ENCODE measurements at places on chromosomes 11 and 22. TPM values are rescaled to one million over a fixed set of nuclear protein-coding genes. Genes with fewer than 3 reads are reported as not detected.
A peak's percentile ranks its signal among the peaks of the same experiment; 100 is the strongest.

DNA sequence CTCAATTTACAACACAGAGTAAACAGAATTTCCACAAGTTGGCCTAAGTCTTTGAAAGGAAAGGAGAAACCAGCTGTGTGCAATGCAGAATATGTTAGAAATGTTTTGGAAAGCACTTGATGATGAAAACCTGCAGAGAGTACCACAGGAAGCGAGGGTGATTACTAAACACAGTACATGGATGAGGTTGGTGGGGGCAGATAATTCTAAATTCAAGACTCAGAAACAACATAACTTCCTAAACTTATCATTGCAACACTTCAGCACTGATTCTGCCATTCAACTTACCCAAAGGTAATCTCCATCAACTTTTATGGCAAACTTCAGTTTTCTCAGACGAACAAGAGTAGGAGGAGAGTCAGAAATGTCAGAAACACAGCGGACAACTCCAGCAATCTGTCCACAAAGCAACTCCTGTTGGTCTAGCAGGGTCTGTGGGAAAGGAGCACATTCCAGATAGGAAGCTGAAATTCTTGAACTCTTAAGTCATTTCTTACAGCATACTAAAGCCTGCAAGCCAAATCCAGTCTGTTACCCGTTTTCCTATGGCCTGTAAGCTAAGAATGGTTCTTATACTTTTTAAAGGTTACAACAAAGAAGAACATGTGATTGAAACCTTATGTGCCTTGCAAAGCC lies 6.8 kb downstream of the HPS4 start:
- peak; percentile 91 for DNase-seq
- H3K36me3 ChIP-seq: peaks cover 4% of the 10 kb centered on the region
- H3K27ac ChIP-seq: peak overlapping the region; percentile 78
- H3K4me1 ChIP-seq: peaks cover 39% of the 10 kb centered on the region
- peak overlapping the region; percentile 40 for H3K4me3 ChIP-seq
- H3K27me3 ChIP-seq: no peaks in the 10 kb centered on the region

GRCh38 chr11:73048446-73048845 lies 93.7 kb downstream of the FCHSD2 start:
- H3K36me3 ChIP-seq: no peaks in the 10 kb centered on the region
- H3K4me1 ChIP-seq: no peaks in the 10 kb centered on the region
- H3K27me3 ChIP-seq: no peaks in the 10 kb centered on the region

DNA sequence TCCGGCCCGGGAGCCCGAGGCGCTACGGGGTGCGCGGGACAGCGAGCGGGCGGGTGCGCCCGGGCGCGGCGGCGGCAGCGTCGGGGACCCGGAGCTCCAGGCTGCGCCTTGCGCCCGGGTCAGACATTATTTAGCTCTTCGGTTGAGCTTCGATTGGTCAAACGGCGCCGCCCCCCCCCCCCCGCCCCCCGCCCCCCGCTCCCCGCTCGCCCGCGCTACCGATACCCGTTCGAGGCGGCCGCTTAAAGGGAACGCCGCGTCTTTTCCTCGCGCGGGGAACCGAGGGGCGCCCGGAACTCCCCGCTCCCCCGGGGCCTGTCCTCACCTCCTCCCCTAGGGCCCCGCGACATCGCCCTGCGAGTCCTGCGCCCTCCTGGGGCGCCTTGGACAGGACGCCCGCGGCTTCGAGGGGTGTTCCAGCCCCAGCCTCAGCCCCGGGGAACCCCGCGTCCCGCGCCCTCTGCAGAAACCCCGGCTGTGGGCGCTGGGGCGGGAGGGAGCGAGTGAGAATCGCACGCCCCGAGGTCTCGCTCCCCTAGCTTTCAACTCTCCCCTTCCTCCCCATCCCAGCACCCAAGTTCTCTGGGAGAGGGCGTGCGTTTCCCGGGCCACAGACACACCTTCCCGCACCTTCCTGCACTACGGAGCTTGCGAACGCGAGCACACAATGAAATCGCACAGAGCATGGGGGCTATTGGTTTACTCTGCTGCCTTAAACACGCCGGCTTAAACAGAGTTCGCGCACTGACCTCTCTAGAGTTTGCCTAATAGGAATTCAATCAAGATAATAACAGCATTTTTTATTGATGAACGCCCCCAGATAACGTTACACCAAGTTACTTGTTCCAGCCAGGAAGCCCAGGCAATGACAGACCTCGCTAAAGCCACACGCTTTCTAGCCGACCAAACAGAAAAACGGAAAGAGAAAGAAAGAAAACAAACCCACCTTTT lies at the start of gene BDNF:
TSS of gene BDNF (minus strand) at position 105 of the 951 bp plus-strand sequence. CDS start 41,891 bp downstream, outside the sequence.
- no peaks in the 10 kb centered on the region for H3K36me3 ChIP-seq
- DNase-seq: no peak
- peak within 1 kb of the TSS; percentile 97 for H3K4me3 ChIP-seq
- H3K27ac ChIP-seq: peak within 1 kb of the TSS; percentile 94

The DGKZ gene
- total RNA-seq: 59.3 TPM

The TNNT3 gene
- not detected for total RNA-seq

DNA sequence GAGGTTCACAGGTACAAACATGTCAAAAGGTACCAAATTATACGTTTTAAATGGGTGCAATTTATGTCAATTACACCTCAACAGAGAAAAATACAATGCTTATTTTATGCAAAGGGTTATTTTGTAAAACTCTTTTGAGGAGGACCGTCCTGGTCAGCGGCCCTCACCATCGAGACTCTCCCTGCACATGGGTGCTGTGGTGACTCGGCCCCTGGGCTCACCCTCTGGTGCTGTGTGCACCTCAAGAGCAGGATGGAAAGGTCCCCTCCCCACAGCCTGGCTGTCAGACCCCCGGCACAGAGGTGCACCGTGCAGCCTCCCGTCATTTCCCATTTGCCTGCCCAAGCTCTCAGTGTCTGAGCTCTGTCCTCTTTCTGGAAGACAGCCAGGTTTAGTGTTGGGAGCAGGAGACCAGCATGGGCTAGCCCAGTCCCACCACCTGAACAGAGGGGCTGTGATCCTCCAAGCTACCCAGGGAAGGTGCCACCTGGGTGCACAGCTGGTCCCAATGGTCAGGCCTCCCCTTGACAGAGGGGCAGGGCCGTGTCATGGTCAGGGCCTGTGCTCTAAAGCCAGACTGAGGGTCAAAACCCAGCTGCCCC lies 41.8 kb upstream of the PRODH start:
- no peak for DNase-seq
- H3K4me3 ChIP-seq: no peak overlapping the region
- no peaks in the 10 kb centered on the region for H3K27me3 ChIP-seq
- no peak overlapping the region for H3K27ac ChIP-seq

- no peaks in the 10 kb centered on the region for H3K27me3 ChIP-seq
- DNase-seq: no peak
- no peaks in the 10 kb centered on the region for H3K36me3 ChIP-seq
These were observed 17.1 kb downstream of the OR6Q1 start for GRCh38 chr11:58047818-58048217.

DNA sequence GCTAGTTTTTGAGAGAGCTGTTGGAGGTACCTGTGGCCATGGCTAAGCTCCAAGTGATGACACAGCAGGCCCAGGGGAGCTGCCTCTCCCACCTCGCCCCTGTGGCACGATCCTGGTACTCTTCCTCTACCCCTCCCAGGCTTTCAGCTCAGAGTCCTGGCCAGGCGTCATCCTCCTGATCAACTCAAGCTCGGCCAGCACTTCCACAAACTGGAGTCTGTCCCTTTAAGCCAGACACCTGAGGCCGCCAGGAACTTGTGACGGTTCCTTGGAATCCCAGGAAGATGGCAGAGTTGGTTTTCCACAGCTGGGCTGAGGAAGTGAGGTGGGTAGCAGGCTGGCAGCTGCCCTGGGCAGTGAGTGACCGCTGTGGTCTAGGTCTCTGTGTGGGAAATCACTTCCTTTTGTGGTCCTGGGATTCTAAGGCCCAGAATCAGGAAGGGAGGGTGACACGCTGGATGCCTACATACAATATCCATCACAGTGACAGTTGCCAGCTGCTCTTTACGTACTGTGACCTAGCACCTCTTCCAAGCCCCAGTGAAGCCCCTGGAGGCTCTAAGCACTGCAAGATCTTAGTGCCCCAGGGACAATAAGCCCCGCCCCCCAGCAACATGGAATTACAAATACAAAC lies 3.2 kb upstream of the CST6 start:
- no peak overlapping the region for H3K4me3 ChIP-seq
- peaks cover 3% of the 10 kb centered on the region for H3K27me3 ChIP-seq
- H3K4me1 ChIP-seq: peaks cover 8% of the 10 kb centered on the region
- peaks cover 9% of the 10 kb centered on the region for H3K36me3 ChIP-seq
- no peak overlapping the region for H3K27ac ChIP-seq

Data from astrocyte (in vitro differentiated cells and primary cell).